Ascending aorta (tissue), 2 donors: ENCODE measurements at places on chromosomes 3 and 15.

GRCh38 chr15:80777137-80777536, 2.0 kb upstream of the CEMIP start:
- DNase-seq = no peak

DNA sequence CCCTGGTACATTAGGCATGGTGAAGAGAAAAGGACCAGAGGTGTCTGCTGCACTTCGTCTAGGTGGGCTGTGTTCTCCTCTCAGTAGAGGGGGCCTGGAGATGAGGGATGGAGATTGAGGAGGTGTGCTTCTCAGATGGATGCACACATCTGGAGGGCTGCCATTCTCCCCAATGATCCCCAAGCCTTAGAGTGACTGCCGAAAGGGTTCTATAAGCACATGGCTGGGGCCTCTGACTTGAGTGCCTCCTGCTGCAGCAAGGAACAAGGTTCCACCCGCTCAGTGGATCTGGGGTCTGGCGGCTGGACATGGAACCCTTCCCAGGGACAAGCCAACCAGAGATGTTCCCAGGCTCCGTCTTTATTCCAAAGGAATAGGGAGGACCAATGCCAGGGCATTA, 66.8 kb downstream of the CPN2 start:
- no peak for DNase-seq

- no peak for DNase-seq
These were observed 76.1 kb downstream of the SYNPR start for GRCh38 chr3:63354160-63354559.

DNA sequence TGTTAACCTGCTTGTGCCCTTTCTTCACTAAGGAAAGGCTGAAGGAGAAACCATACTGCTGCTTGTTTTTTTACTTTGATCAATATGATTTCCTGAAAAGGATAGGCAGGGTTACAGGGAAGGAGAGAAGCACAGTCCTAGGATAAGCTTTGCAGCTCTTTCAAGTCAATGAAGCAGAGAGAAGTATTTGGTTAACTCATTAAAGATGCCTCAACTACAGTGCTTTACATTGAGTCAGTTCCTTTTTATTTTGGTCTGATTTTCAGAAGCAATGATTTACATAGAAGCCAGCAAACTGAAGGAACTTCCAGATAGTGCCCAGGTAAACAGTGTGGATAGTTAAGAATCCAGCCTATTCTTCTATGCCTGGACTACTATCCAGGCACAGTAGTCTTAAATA, 64.8 kb downstream of the ARIH1 start:
- DNase-seq = no peak
